ENCODE measurements at places on chromosomes 1 and 21.
A peak's percentile ranks its signal among the peaks of the same experiment; 100 is the strongest.

GRCh38 chr1:236021424-236022135 lies 43.3 kb downstream of the NID1 start:
- no peak for ATAC-seq

DNA sequence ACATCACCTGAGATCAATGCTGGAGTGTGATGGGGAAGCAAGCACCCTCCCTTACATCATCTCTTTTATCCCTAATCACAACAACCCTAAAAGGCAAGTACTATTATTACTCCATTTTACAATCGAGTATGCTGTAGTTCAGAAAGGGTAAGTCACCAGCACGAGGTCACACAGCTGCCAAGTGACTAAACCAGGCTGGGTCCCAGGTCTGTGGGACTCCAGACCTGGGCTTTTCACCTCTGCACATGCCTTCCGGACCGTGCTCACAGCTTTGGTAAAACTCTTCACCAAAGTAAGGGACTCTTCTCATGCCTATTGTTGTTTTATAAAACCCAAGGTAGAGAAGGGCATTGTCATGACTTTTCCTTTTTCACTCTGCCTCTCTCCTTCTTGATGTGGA lies 130.9 kb downstream of the DMRTB1 start:
- no peak for ATAC-seq

DNA sequence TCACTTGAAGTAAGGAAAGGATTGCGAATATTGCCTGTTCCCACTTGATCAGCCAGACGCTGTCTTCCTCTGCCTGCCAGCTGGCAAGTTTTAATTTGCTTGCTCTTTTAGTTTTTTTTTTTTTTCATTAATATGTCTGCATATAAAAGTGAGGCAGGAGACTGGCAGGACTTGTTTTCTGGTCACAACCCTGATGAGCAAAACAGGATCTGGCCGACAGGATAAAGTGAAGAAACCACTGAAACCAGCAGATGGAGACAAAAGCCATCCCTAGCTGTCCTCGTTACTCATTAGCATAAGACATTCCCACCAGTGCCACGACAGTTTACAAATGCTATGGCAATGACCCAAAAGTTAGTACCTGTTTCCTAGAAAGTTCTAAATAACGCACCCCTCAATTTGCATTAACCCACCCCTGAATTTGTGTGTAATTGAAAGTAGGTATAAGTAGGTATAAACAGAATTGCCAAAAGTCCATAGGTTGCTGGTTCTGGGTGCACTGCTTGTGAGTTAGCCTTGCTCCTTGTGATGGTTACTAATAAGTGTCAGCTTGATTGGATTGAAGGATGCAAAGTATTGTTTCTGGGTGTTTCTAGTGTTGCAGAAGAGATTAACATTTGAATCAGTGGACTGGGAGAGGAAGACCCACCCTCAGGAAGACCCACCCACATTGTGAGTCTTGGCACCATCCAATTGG lies 60.8 kb downstream of the ZNF684 start:
- no peak for ATAC-seq

- ATAC-seq: peak; percentile 46
Observed at GRCh38 chr1:48775831-48776392, 779 bp downstream of the BEND5 start.

DNA sequence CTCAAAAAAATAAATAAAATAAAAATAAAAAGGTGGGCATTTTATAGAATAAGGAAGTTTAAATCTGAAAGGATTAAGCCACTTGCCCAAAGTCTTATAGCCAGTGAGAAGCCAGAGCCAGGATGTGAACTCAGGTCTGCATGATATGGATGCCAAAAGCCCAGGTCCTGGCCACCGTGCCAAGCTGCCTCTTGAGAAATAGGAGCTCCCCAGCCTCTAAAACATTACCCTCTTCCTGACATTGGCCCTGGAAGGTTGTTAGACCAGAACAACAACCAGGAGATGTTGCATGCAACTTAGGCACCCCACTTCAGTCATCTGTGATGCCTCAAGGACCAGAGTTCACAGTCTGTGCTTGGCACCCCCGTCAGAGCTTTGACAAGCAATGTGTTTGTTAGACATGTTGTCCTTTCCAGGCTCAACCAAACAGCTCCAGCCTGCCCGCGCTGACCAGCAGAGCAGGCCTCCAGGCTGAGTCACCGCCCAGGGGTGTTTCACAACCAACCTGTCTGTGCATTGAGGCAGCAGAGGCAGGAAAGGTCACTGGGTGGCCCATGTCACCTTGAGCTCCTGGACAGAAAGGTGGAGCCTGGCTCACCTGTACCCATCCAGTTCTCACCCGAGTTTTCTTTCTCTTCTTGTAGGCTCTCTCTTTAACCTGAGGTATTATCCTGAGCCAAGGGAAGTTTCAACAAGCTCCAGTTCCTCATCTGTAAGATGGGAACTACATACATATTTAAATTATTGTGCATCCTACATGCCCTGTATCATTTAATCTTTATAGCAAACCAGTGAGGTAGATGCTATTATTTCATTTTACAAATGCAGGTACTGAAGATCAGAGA lies 14.9 kb upstream of the MED18 start:
- ATAC-seq: no peak

DNA sequence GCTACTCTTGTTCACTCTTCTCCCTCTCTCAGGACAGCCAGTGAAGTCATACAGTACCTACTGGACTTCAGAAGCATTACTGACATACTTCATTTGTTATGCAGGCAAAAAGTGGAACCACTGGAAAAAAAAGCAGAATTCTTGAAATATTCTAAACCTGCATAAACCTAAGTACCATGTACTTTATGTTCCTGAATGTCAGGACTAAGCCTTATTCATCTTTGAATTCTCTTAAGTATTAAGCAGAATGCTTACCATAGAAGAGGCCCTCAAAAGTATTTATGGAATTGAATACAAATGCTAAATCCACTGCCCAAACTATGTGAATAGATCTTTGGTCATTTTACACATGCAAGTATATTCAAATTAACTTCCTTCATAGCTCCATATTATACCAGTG lies 7.8 kb downstream of the PSMB2 start:
- ATAC-seq: no peak

DNA sequence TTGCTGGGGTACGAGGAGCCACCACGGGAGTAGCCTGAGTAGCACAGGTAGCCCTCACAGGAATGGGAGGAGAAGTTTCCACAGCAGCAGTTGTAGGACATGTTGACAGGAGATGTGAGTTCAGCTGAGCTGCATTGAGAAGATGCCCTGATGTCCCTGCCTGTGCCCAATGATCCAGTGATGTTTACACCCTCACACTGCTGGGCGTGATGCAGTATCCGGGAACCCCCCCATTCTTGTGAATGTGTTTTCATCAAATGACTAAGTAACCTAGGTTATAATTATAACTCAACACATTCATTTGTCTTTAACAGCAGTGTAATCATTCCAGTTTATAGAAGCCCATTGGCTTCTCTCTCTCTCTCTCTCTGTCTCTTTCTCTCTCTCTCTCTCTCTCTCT lies at the start of gene KRTAP23-1:
KRTAP23-1 (minus strand) TSS at position 101 of the 400 bp plus-strand sequence; CDS start at position 101, 0 bp downstream.
- peak; percentile 12 for ATAC-seq

- ATAC-seq: no peak
Observed at GRCh38 chr1:164256456-164256855, 302.5 kb upstream of the PBX1 start.

DNA sequence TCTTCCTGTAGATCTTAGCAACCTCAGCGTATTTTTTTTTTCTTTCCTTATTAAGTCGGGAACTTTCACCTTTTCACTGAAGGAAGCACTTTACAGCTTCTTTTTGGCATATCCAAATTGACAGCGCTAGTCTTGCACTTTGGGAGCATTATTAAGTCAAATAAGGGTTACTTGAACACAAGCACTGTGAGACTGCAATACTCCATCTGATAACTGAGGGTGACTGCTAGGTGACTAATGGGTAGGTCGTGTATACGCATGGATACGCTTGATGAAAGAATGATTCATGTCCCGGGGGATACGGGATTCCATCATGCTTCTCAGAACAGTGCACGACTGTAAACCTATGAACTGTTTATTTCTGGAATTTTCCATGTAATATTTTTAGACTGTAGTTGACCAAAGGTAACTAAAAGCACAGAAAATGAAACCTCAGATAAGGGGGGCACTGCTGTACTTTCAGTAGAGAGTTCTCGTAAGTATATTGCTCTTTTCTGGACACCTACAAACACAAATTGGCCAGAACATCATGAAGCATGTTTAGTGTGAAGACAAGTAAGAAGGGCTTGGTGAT lies 364.7 kb downstream of the SMYD3 start:
- ATAC-seq: no peak

DNA sequence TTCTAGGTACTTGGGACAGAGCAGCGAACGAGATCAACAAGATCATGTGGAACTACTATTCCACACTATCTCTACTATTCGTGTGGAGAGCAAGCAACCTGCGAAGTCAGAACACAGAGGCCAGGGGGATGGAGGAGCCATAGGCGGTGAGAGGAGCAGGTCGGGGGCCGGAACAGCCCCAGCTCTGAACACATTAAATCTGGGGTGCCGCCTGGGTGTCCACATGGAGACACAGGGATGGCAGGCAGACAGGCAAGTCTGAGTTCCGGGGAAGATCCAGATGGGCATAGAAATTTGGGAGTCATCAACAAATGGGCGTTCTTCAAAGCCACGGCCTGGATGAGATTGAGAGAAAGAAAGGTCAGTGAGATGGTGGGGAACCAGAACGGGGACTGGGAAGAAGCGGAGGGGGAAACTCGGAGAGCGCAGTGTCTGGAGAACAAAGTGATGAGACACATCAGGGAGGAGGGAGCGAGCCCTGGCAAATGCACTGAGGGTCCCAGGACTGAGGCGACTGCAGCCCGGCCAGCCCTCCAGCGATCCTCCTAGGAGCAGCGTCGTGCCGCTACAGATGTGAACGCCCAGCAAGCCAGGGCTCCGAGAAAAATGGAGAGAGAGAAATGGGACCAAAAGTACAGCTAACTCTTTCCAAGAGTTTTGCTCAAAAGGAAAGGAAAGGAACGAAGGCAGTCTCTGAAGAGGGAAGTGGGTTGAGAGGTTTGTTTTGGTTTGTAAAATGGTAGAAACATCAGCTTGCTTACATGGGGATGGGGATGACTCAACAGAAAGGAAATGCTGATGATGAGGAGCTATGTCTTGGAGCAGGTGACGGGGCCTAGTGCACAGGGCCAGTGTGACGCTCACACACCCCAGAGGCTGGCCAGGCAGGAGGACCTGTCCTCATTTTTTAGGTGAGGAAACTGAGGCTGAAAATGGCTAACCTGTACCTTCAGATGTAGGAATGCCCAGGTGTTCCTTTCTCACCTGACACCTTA lies 84.5 kb downstream of the GLIS1 start:
- no peak for ATAC-seq

DNA sequence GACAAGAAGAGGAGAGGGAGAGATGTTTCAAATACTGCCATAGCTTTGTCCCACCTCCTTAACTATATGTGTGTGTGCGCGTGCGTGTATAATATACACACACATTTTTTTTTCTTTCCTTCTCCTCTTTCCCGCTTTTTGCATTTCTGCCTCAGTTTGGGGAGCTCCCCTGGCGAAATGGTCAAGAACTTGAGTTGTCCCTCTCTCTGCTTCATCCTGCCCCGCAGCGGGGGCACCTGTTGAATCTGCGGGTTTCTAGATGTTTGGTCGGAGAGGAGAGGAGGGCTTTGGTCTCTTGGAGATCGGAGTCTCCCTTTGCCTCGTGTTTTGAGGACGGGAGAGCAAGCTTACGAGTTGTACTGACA lies 504 bp downstream of the SCCPDH start:
- no peak for ATAC-seq

DNA sequence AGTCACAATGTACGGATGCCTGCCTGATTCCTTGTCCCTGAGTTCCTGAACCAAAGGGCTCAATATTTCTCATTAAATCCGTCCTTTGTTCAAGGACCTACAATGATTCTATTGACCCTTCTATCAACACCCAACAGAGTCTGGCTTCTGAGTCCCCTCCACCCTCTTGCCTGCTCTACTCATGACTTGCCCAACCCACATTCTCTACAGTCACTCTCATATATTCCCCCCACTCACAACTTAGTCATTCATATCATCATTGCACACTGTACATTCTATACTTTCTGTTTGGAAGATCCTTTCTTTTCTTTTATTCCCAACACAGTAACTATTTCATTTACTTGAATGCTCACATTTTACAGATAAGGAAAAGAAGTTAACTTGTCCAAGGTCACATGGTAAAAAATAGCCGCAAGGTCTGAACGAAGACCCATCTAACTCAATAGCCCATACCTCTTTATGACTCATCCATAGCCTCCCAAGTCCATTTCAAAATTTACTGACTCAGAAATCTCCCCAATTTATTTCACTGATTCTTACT lies 3.6 kb downstream of the OTUD7B start:
- no peak for ATAC-seq

DNA sequence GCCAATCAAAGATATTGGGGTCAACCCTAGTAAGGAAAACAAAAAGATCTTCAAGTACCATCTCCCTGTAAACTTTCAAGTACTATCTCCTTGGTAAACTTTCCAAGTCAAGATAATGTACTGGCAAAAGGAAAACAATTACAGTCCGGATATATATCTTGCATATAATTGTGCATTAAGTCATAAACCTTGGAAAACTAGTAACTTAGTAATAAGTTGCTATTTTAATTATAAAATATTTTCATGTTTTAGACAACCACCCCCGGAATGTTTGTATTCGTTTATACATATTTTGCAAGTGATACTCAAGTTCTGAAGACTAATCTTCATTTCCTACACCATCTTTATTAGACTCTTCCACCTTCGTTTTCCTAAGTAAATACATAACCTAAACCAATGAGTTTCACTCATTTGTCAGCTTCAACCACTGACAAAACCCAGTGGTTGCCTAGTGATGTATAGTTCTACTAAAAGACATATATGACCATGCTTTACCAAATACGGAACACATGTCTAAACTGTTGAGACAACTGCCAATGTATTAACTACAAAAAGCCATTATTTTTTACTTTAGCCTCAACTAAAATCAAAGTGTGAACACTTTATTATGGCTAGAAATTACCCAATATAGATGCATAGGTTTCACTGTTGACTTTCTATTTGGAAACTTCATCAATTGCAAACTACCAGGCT lies 1.7 kb downstream of the AKT3 start:
- no peak for ATAC-seq

DNA sequence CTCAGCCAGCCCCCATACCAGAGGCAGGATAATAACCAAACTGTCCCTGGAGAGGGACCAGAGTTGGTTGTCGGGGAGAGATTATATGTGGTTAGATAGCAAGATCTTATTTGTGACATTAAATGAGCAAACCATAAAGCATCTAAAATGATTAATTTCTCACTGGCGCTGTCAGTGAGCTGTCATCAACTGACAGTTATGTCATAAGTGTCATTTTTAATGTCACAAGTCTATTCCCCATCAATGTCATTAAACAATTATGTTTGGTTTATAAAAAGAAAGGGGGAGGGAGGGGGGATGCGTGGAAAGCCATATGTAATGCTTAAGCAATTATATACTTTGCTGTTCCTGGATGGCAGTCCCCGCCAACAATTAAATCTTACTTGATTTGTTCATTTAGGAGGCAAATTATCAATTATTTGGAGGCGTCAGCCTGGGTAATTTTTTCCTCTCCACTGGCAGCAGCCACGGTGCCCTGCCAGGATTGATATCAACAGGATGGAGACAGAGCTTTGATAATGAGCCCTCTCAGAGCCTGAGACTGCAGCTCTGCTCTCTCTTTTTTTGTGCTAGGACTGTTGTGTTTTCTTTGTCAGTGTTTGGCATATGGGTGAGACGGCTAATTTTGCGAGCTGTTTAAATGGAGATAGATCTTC lies 333.6 kb upstream of the CAMK1G start:
- ATAC-seq: no peak

GRCh38 chr1:53548031-53548491 lies 88.9 kb downstream of the DMRTB1 start:
- no peak for ATAC-seq

GRCh38 chr1:210876275-210876674 lies 257.7 kb downstream of the KCNH1 start:
- ATAC-seq: no peak

- ATAC-seq: no peak
Observed at GRCh38 chr1:62229468-62229867, 34.8 kb downstream of the L1TD1 start.
